ENCODE measurements at places on chromosomes 4 and X. TPM values are rescaled to one million over a fixed set of nuclear protein-coding genes. Genes with fewer than 3 reads are reported as not detected.

NCAPG gene
- 0.84 TPM for total RNA-seq

DNA sequence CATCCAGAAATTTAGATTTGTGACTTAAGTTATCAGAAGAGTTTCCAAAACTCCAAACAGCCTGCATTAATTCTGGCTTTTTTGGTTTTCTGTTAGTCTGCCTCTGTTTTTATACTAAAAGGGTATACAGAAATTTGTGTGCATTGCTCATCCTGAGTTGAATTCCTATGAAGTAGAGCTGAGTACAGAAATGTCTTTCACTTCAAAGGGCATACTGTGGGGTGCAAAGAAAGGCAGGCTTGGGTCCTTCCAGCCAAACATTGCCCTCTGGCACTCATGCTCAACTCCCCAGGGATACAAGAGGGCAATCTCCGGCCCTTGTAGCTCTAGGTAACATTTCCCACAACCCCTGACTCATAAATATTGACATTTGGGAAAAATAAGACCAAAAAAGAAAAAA, 27.6 kb upstream of the TMEM184C start:
- no peak for DNase-seq
- H3K27ac ChIP-seq: no peak overlapping the region
- H3K36me3 ChIP-seq: no peaks in the 10 kb centered on the region
- peaks cover 6% of the 10 kb centered on the region for H3K4me1 ChIP-seq

- no peak overlapping the region for H3K4me3 ChIP-seq
- peak overlapping the region; percentile 38 for H3K27ac ChIP-seq
- no peak for DNase-seq
- H3K27me3 ChIP-seq: no peaks in the 10 kb centered on the region
Measured at GRCh38 chr4:78661921-78662521, 110.5 kb downstream of the ANXA3 start.

DNA sequence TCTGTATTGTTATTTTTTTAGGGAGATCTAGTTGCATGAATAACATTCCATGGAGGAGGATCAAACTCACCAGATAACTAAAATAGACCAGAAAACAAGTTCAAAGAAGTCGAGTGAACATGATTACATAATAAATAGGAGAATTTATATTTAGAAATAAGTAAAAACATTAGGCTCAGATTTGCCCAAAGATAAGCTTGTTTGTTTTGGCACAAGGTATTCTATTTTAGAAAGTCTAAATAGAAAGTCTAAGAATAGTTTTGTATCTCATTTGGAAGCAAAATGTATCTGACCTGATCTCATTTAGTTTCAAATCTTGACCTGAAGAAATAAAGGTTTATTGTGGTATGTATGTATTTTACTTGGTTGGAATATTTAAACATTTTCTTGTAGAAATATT, 670.6 kb upstream of the GALNTL6 start:
- no peaks in the 10 kb centered on the region for H3K27me3 ChIP-seq
- H3K36me3 ChIP-seq: no peaks in the 10 kb centered on the region
- no peaks in the 10 kb centered on the region for H3K4me1 ChIP-seq
- no peak overlapping the region for H3K27ac ChIP-seq
- DNase-seq: no peak
- no peak overlapping the region for H3K4me3 ChIP-seq

DNA sequence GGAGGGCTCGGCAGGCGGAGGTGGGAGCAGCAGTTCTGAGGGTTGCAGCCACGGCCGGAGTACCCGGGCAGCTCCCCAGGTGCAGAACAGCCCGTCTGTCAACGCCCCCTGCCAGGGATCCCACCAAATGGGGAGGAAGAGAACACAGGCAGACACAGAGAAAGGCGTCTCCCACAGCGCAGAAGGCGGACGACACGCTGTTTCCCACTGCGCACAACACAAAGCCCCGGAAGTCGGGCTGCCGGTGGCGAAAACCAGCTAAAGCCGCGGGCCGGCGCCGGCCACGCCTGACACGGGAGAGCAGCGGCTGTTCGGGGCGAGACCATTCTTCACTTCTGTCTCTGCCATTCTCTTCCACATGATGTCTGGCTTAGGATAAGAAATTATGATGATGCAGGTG, 31.6 kb downstream of the CTBP1 start:
- H3K4me3 ChIP-seq: no peak overlapping the region
- no peaks in the 10 kb centered on the region for H3K27me3 ChIP-seq
- H3K36me3 ChIP-seq: peaks cover 78% of the 10 kb centered on the region
- peaks cover 31% of the 10 kb centered on the region for H3K4me1 ChIP-seq
- H3K27ac ChIP-seq: no peak overlapping the region

GRCh38 chrX:135549519-135549918, 29.1 kb downstream of the INTS6L start:
- H3K4me1 ChIP-seq: no peaks in the 10 kb centered on the region
- no peaks in the 10 kb centered on the region for H3K27me3 ChIP-seq
- DNase-seq: no peak
- H3K4me3 ChIP-seq: no peak overlapping the region
- no peak overlapping the region for H3K27ac ChIP-seq

SNX25 gene
- 98.5 TPM for total RNA-seq

DNA sequence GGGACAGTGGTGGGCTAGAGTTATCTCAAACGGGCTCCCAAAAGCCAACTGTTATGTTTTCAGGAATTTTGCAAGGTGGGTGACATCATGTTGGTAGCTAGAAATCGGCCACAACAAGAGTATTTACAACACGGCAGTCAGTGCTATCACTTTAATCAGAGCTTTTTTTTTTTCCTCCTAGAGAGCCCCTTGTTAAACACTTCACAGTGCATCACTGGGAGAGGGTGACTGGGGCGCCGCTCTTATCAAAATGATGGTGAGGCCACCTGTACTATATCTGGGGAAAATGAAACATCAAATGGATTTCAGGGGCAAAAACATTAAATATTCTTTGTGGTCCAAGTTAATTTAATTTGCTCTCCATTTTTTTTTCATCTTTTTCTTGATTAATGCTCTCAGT, 44.9 kb downstream of the MAMLD1 start:
- no peak overlapping the region for H3K27ac ChIP-seq
- H3K4me1 ChIP-seq: no peaks in the 10 kb centered on the region
- H3K27me3 ChIP-seq: no peaks in the 10 kb centered on the region
- no peak for DNase-seq
- H3K4me3 ChIP-seq: no peak overlapping the region
- H3K36me3 ChIP-seq: no peaks in the 10 kb centered on the region

DNA sequence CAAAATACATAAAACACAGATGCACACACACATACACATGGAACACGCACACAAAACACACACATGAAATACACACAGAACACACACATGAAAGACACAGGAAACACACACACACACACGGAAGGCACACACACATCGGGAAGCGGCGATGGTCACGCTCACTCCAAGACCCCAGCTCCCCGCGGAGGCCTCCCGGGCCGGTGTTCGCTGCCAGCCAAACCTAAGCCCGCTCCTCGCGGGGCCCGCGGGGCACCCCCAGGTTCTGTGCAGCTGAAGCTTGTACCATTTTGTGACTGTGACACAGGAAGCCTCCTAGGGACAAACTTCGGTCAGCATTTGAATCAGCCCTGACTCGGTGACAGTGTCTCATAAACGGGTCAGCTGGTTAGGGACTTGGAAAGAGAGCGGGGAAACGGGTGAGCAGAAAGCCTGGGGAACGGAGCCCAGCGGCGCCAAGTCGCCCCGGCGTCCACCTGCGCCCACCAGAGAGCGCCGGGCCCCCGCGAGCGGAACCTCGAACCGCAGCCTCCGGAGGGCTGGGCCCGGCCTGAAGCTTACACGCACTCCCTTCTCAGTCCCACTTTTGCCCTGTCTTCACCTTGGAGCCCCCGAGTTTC, 32.1 kb downstream of the F11 start:
- H3K36me3 ChIP-seq: no peaks in the 10 kb centered on the region
- peaks cover 12% of the 10 kb centered on the region for H3K27me3 ChIP-seq
- H3K27ac ChIP-seq: no peak overlapping the region
- no peak overlapping the region for H3K4me3 ChIP-seq

GRCh38 chr4:128290526-128290925, 2.9 kb upstream of the PGRMC2 start:
- no peaks in the 10 kb centered on the region for H3K36me3 ChIP-seq
- no peak overlapping the region for H3K27ac ChIP-seq
- H3K4me1 ChIP-seq: peaks cover 14% of the 10 kb centered on the region
- DNase-seq: no peak
- H3K27me3 ChIP-seq: no peaks in the 10 kb centered on the region

DNA sequence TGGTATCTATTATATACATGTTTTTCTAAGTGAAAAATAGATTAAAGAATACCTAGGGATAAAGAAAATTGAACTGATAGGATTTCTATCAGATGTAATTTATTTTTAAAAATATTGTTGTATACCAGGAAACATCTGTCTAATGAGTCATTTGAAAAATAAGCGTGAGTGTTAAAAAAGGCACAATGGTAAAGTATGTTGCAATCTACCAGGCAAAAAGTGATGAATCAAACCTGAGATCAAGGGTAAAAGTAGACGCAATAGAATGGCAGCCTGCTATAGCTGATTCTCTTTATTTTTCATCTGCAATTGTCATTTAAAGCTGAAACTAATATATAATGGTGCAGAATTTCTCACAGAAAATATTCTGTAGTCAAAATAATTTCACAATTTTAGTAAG, 1119.6 kb downstream of the PCDH18 start:
- no peaks in the 10 kb centered on the region for H3K36me3 ChIP-seq
- no peaks in the 10 kb centered on the region for H3K27me3 ChIP-seq
- no peak overlapping the region for H3K4me3 ChIP-seq
- no peak overlapping the region for H3K27ac ChIP-seq

SLC6A8 gene
- total RNA-seq: 8.0 TPM

DNA sequence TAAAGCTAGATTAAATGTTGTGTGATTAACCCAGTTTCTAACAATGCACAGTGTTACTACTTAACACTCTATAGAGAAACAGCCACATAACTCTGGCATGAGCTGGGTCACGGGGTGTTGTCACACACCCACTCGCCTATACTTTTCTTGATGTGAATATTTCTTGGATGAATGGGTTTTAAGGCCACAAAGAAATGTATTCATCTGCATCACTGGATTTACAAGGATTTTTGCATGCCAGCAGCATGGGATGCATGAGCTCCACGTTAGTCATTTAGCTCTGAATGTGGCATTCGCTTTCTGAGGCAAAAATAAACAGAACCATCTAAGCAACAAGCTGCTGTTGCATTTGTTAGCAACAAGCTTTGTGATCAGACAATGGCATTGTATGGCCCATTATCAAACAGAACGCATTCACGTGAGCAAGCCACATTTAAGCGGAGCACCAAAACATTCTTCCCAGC, 89.7 kb downstream of the LRP2BP start:
- peaks cover 15% of the 10 kb centered on the region for H3K36me3 ChIP-seq
- no peak overlapping the region for H3K4me3 ChIP-seq
- no peaks in the 10 kb centered on the region for H3K27me3 ChIP-seq
- H3K4me1 ChIP-seq: peaks cover 11% of the 10 kb centered on the region
- H3K27ac ChIP-seq: peak overlapping the region; percentile 77
- no peak for DNase-seq

DNA sequence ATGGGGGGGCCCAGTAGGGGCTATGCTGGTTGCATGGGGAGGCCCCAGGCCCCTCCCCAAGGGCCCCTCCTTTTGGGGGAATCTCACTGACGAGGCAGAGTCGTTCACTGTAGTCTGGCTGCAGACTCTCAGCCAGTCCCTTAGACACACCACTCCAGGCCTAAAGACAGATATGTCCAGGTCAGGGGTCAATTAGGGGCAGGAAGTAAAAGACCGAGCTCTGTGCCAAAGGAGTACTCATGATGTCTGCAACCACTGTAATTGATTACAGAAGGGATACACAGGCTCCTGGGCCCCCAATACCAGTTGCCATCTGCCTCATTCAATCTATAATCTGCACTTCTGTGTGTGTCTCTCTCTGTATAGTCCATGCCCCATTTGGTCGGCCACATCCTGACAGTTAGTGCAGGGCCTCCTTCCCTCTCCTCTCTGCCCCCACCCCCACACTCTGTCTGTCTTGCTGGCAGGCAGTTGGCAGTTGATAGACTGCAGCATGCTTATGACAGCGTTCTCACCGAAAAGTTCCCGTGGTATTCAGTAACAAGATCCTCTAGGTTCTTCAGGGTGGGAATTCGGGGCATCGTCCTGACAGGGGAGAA, 1.3 kb upstream of the CXorf65 start:
- H3K4me3 ChIP-seq: no peak overlapping the region
- no peaks in the 10 kb centered on the region for H3K27me3 ChIP-seq
- no peak for DNase-seq
- no peaks in the 10 kb centered on the region for H3K4me1 ChIP-seq

DNA sequence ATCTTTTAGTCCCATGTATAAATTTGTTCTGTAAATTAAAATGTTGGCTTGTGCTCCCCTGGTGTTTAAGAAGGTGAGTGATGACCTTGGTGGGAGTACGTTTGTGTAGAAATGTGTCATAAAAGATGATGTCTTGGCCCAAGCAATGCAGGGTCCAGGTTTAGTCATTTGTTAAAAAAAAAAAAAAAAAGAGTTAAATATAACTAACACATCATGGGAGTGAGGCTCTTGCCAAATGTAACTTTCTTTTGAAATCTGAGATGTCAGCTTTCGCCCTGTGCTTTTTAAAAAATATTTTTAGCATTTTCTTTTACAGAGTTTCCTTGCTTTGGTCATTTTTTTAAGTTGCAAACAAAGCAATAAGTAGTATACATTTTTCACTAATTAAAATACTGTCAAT, 135.6 kb downstream of the FBXO8 start:
- no peak for DNase-seq
- no peaks in the 10 kb centered on the region for H3K4me1 ChIP-seq
- H3K36me3 ChIP-seq: no peaks in the 10 kb centered on the region
- H3K27me3 ChIP-seq: peaks cover 10% of the 10 kb centered on the region
- no peak overlapping the region for H3K4me3 ChIP-seq

CFAP47 gene
- total RNA-seq: not detected

DNA sequence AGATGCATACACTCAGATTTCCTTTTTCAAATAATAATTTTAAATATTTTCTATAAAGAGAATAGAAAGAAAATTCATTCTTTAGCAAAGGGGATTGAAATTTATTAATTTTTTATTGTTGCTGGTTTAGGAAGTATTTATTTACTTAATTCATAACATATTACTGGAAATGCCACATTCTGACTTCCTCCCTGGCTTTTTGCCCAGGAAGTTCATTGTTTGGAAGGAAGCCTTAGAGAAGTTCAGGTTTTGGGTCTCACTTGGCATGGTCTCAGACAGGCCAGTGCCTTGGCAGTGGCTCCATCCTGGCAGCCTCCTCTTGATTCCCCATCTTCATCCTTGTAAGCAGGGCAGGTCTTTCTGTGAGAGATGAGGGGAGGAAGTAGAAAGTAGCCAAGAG, 50.5 kb downstream of the IL15 start:
- no peak overlapping the region for H3K4me3 ChIP-seq
- H3K4me1 ChIP-seq: no peaks in the 10 kb centered on the region
- DNase-seq: no peak

DNA sequence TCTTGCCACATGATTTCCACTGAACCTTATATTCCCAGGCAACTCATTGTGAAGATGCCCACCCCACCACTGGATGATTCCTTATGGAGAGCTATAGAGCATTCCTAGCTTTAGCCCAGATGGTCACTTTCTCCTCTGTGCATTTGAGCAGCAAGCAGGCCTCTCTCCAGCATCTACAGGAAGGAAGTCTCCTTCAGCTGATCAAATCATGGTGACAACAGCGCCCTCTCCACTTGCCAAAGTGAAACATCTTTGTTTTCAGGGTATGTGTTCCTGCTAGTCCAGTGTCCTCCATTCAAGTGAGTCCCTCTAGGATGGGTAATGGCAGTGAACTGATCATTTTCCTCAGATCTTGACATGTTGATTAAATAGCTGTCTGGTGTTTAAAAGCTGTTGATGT, 10.9 kb upstream of the SYTL5 start:
- DNase-seq: no peak
- H3K27me3 ChIP-seq: no peaks in the 10 kb centered on the region
- no peaks in the 10 kb centered on the region for H3K36me3 ChIP-seq
